Activated CD4-positive, alpha-beta T cell treated with anti-CD3 and anti-CD28 coated beads for 4 hours (primary cell): ENCODE measurements at places on chromosomes 2 and 18.

DNA sequence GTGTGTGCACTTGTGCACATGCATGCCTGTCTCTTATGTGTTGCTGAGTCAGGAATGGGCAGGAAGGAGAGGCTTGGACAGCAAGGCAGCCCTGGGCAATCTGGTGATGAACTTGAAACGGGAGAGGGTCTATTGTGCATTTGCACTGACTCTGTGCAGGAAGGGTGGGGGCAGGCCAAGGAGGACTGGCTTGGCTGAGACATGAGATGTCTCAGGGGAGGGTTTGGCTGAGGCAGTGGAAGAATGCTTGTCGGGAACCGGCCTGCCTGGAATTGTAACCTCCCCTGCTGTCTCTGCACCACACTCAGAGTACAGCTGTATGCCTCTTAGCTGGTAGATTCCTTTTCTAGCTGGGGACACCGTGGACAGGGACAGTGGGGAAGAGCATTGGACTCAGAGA lies 176.1 kb upstream of the TNP1 start:
- DNase-seq = no peak

DNA sequence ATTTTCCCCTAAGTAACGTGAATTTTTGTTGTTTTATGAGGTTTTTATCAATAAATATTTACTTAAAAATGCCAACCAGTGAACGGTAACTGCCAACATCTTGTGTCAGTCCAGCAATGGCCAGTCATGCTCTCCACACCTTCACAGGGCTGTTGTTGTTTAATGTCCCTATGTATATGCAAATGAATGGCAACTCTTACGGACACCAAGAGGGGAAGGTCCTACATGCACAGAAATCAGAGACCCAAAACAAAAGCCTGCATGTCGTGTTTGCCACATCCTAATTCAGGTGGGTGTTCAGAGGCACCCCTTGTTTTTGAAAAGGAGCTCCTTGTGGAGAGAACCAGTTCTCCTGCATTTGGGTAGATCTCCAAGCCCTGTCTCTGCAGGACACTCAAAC lies 4.8 kb upstream of the FTCDNL1 start:
- no peak for DNase-seq

DNA sequence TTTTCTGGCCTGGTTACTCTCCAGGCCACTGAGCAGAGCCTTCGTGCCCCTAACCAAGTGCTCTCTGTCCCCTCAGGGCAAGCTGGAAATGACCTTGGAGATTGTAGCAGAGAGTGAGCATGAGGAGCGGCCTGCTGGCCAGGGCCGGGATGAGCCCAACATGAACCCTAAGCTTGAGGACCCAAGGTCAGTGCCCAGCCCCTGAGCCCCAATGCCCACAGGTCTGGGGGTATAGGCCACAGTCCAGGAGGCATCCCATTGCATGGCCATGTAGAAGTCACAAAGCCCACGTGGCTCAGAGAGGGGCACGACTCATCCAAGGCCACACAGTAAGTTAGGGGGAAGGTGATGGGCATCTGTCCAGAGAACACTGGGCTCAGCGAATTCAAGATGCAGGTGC lies 227.6 kb downstream of the DYSF start:
- no peak for DNase-seq

- DNase-seq = no peak
Measured at GRCh38 chr18:78901923-78902794, 77.5 kb upstream of the SALL3 start.

DNA sequence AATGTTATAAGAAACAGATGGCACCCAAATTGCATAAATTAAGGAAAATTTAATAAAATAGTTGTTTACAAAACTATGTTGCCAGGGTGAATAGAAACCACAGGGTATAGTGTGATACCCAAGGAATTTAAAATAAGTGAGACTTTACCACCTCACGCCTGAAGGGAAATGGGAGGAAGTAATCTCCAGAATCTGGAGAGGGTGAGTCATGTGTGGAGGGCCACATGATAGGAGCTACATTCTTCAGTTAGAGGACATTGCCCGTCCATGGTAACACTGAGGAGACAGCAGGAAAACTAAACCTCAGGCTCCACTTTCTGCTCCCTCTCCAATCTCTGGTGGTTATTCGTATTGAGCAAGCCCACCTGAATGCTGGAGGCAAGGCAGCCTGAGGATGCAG lies 97.2 kb upstream of the NXPH2 start:
- DNase-seq = no peak

DNA sequence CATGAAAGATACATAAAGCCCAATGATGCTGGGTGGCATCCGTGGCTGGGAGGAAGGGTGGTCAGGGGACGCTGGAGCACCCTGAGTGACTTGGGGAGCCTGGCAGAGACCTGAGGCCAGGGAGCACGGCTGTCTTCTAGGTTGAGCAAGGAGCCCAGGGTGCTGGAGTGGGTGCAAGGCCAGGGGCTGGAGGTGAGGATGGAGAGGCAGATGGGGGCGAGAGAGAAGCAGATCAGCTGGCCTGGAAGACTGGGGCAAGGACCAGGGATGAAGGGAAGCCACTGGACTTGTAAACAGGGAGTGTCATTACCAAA lies 52.2 kb downstream of the FAM178B start:
- DNase-seq = no peak

DNA sequence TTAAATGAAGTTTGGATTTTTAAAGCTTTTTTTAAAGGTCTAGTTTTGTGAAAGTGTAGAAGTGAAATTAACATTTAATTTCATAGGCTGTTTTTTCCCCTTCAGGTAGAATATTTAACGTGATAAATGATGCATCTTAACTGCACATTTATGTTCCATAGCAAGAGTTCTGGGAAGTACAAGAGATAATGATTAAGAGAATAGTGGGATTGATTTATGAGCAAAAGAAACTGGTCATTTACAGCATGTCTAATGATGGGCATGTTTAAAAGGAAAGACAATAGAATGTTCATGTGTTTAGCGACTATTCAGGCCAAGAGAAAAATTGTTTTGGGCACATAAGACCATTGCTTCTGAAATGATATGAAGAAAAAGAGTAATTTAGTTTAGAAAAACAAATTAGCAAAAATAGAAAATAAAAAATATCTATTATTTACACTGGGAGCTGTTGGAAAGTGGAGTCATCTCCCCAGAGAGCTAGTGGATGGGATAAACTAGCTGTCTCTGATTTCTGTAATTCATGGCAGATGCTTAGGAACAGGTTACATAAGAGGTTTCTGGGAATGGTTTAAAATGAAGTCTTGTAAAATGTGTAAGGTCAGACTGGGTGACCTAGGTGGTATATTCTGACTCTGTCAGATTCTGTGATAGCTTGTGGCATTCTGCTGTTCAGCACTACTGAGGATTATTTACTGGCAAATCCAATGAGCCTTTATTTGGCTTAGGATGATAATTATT lies 60.7 kb downstream of the WDR7 start:
- DNase-seq = no peak

GRCh38 chr2:28764909-28765711 lies 13.5 kb downstream of the PPP1CB start:
- DNase-seq = no peak

DNA sequence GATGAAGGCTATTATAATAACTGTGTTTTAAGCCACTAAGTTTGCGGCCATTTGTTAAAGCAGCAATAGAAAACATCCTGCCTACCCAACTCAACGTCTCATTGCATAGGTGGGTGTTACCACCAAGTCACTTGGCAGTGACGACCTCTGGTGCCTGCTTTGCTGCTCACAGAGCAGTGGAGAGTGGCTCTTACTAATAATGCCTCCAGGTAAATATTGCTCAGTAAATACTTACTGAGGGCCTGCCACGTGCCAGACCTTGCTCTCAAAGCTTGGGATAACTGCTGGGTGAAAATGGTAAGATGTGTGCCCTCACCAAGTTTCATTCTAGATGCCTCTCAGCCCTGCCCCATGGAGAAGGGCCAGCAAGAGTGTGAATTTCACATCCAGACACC lies 27.7 kb downstream of the ITGA6 start:
- no peak for DNase-seq
